ENCODE measurements at places on chromosomes 6 and 20. TPM values are rescaled to one million over a fixed set of nuclear protein-coding genes. Genes with fewer than 3 reads are reported as not detected.

Gene SLC22A2
- polyA plus RNA-seq, result not detected

Gene ATXN1
- polyA plus RNA-seq, result 15.3 TPM

Gene POLH
- 4.0 TPM for polyA plus RNA-seq

Gene ERVFRD-1
- 0.31 TPM for polyA plus RNA-seq

Gene CDSN
- not detected for polyA plus RNA-seq

Gene TMEM74B
- polyA plus RNA-seq, result 6.1 TPM

Gene TRERF1
- 9.1 TPM for polyA plus RNA-seq

Gene PRRT1
- polyA plus RNA-seq, result 1.5 TPM

Gene GLP1R
- 0.17 TPM for polyA plus RNA-seq

Gene ENPP5
- 3.5 TPM for polyA plus RNA-seq

Gene TUBB1
- not detected for polyA plus RNA-seq

Gene HRH3
- 0.38 TPM for polyA plus RNA-seq

Gene ZSCAN9
- not detected for polyA plus RNA-seq

Gene ADGRG6
- 12.4 TPM for polyA plus RNA-seq

Gene SIRPA
- polyA plus RNA-seq, result 37.3 TPM

Gene TDRD6
- 0.37 TPM for polyA plus RNA-seq

Gene SMLR1
- 0.09 TPM for polyA plus RNA-seq

Gene LY6G5C
- polyA plus RNA-seq, result 6.4 TPM

Gene WFDC10B
- not detected for polyA plus RNA-seq

Gene LY6G6D
- not detected for polyA plus RNA-seq

Gene ANKS1A
- not detected for polyA plus RNA-seq

Gene TRIM31
- polyA plus RNA-seq, result 0.48 TPM

Gene PLCG1
- polyA plus RNA-seq, result 66.3 TPM

Gene HLA-DMA
- polyA plus RNA-seq, result not detected

Gene MTHFD1L
- 32.3 TPM for polyA plus RNA-seq

Gene GPX5
- not detected for polyA plus RNA-seq

Gene LGSN
- not detected for polyA plus RNA-seq

Gene C20orf141
- not detected for polyA plus RNA-seq

Gene AIF1
- polyA plus RNA-seq, result not detected

Gene OR2B6
- polyA plus RNA-seq, result not detected

Gene SOBP
- 24.4 TPM for polyA plus RNA-seq

Gene MRAP2
- 26.2 TPM for polyA plus RNA-seq

Gene SLC32A1
- not detected for polyA plus RNA-seq

Gene NR2E1
- polyA plus RNA-seq, result not detected

Gene FLOT1
- not detected for polyA plus RNA-seq

Gene EDN1
- 3.6 TPM for polyA plus RNA-seq

Gene DLGAP4
- 45.7 TPM for polyA plus RNA-seq

Gene MTRF1L
- polyA plus RNA-seq, result not detected
